Omental fat pad (tissue), 4 donors: ENCODE measurements at places on chromosomes 2 and 18. TPM values are rescaled to one million over a fixed set of nuclear protein-coding genes. Genes with fewer than 3 reads are reported as not detected.

Gene ERICH2
- total RNA-seq: not detected

Gene DOK6
- total RNA-seq: 0.96 TPM

Gene TUBA4B
- not detected for total RNA-seq

Gene TMEM185B
- 31.7 TPM for total RNA-seq
